CD4-positive, alpha-beta T cell (primary cell): ENCODE measurements at places on chromosomes 4 and X.

DNA sequence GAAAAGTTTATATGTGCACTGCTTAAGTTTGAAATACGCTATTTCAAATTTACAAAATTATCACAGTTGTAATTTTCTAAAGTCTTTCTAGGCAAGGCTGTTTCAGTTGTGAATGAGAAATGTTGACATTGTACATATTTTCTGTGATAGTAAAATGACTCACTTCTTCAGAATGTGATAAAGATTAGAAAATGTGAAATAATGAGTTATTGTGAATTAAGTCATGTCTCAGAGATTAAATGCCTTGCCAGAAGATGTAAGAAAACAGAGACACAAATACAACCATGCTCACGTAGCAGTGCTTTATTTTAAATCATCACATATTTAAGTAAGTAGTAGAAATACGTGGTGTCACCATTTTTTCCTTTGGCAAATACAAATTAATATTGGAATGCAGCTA, 768 bp downstream of the CLCN4 start:
- DNase-seq, result no peak

DNA sequence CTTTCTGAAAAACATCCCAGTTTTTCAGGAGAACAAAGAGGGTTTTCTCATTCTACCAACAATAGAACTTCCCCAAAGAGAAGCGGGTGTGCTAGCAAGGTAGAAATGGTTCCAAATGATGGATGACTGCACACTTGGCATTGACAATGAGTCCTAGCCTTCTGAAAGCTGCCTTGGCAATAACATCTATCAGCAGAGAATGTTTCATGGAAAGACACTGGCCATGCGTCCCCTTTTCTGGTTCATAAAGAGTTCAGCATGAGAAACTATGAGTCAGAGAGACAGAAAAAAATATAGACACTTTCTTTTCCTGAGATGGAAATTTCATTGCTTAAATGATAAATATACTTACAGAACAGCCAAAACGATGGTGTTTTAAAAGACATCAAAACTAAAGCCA, 236.9 kb upstream of the PRKX start:
- DNase-seq, result no peak

- no peak for DNase-seq
These were observed 174.0 kb upstream of the MXRA5 start for GRCh38 chrX:3520458-3520857.

DNA sequence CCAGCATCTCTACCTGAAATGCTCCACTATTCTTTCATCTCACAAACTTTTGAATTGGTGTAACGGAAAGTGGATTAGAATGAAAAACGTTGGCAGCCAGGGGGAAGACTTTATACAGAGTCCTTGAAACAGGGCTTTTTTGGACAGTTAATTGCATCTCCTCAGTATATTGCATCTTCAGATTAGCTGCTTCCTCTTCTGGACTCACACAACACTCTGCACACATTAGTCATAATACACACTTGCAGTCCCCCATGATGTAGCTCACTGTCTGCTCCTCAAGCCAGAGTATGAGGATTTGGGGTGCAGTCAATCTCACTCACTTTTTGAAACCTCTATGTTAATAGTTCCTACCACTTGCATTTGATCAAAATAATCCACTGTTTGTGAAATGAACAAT, 101.0 kb downstream of the ADGRA3 start:
- no peak for DNase-seq

DNA sequence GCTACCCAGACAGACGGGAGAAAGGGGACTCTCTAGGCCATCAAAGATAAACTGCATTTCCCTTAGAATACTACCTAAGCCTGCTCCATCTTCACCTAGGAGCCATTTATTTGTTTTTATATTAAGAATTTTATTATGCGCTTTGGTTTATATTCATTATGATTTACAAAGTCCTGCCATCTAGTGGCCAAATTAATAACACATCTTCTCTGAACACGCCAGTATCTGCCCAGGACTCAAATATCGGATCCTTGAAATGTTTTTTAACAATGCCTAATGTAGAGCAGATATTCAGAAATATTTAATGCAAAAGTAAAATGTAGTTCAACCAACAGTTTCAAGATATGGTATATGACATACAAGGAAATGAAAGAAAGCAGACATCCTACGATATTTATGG, 20.8 kb upstream of the PRPS2 start:
- no peak for DNase-seq

DNA sequence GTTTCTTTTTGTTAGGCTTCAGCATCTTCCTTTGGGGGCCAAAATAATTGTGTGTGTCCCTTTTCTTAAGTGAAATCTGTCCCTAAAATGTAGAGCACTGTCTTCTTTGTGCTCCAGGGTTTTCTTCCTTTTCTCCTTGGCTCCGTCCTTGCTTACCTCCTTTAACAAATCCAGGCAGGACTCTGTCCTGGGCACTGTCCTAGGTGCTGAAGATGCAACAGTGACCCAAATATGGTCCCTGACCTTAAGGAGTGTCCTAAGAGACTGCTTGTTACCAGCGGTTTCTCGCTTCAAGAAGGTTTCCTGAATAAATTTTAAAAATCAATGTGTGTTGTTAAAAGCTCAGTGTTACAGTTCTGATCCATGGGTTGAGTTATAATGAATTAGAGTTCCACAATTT, 471.8 kb downstream of the KCNIP4 start:
- DNase-seq, result no peak

DNA sequence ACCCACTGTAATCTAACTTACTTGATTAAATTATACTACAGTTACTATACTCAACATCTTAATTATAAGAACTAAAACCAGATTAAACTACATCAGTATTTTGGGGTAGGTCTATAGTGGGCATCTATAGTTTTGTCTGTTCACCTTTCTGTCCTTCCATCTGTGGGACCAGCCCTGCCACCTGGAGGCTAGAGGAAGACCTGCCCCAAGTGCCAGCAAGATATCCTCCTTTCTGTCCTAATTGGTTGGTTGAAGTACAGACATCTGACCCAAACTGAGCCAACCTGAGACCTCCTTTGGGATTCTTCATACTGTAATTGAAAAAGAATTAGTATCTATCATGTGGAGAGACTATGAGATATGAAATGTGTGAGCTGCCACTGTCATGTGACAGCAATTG, 172.2 kb upstream of the TLL1 start:
- DNase-seq, result no peak

GRCh38 chr4:181541396-181541795, 701.8 kb upstream of the TENM3 start:
- no peak for DNase-seq

GRCh38 chrX:16903274-16904022, 33.3 kb upstream of the RBBP7 start:
- DNase-seq, result no peak

- DNase-seq, result no peak
These were observed 191.1 kb upstream of the NEIL3 start for GRCh38 chr4:177118596-177118995.

DNA sequence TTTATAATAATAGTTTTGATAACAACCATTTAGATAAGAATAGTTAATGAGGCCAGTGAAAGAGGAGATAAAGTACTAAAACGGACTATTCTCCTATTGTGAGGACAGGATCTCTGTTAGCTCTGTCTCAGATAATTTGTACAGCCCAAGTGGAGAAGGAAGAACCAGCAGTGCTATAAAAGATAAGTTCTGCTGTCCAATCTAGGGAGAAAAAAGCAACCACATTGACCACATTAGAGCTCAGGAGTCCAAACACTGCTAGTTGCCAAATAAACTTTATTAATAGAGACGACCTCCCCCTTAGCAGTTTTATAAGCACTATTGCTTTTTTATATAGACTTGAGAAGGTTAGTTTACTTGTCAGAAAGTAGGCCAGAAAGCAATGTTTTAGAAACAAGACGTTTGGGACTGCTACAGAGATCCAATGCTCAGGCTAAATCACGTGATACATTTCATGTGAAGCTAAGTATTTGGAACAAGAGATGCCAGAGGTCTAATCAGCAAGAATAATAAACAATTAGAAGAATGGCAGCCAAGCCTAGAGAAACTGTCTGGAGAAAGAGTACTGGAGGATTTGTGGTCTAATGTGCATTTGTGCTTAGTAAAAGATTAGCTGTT, 15.9 kb downstream of the IL15 start:
- no peak for DNase-seq

- DNase-seq, result no peak
These were observed 242.2 kb upstream of the GK2 start for GRCh38 chr4:79650217-79650616.

DNA sequence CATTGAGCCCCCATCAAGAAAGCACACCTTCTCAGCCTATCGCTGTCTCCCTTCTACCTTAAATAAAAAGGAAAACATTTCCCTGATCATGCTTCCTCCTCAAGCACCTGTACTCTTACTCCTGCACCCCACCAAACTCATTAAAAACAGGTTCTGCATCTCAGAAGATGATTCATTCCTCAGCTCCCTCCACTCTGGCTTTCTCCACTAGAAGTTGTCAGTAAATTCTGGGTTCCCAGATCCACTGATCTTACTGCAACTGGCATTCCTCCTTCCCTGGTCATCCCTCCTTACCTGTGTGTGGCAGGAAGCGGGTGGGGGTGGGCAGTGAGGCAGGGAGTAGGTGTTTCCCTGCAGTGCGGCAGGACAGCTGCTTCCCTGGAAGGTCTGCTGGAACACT, 108.8 kb downstream of the GPR143 start:
- DNase-seq, result no peak

DNA sequence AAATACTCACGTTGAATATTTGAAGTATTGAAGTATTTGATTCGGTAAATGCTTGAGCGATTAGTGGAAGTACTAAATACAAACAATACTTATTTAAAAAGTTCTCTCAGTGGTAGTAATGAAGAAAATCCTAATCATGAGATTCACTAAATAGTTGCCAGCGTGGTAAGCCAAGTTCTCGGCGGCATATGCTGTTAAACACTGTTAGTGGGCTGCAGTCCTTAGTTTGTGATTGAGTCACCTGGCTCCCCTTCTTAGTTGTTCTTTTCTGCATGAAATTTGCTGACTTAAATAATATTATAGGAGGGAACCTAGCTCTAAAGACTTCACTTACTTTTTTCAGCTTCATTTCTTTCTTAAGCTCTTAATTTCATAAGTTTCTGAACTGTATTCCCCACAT, 51.4 kb downstream of the STIM2 start:
- no peak for DNase-seq

DNA sequence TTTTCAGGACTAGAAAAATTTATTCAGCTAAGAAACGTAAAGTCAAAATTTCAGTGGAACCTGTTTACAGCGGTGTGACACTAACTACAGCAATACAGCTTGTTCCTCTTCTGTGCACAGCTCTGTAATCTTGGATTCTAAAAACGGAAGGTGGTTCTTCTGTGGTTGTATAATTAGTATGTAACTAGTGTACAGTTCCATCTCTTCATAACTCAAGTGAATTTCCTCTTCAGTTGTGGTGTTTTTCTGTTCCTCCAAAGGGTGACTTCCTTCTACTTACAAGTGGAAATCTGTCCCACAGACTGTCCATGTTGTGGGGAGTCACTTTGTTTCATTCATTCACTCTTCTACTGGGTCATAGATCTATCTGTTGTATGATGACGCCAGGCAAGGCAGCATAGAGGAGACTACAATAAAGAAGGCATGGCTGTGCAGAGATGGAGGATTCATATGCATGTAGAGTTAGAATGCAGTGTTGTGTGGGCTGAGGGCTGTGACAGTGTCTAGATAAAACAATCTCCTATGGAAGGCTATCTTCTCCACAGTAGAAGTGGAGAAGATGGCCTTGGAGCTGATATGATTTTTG, 5.4 kb downstream of the DAPP1 start:
- DNase-seq, result no peak

DNA sequence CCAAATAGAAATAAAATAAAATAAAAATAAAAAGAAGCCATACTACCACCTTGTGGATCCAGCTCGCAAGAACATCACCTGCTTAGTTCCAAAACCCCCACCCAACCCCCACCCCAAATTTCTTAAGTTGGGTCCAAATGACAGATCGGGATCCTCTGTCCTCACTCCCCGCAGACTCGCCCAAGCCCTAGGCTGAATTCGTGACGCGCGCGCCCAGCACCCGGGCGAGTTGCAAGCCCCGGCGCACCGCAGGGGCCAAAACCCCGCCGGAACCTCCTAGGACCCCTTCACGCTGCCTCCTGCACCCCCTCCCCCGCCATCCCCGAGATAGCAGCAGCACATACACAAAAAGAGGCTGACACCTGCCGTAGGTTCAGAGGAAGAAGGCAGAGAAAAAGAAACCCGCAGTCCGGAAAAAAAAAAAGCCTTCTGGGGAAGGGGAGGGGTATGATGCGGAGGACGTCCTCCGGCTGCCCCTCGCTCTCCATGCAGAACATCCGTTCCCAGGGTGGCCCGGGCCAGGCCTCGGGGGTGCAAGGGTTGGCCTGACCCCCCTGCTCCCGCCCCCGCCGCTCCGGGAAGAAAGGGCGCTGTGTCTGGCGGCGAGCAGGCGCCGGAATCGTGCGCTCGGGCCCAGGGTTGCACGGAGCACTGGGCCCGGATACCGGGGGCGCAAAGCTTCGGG, 2.6 kb downstream of the NLGN4X start:
- no peak for DNase-seq

DNA sequence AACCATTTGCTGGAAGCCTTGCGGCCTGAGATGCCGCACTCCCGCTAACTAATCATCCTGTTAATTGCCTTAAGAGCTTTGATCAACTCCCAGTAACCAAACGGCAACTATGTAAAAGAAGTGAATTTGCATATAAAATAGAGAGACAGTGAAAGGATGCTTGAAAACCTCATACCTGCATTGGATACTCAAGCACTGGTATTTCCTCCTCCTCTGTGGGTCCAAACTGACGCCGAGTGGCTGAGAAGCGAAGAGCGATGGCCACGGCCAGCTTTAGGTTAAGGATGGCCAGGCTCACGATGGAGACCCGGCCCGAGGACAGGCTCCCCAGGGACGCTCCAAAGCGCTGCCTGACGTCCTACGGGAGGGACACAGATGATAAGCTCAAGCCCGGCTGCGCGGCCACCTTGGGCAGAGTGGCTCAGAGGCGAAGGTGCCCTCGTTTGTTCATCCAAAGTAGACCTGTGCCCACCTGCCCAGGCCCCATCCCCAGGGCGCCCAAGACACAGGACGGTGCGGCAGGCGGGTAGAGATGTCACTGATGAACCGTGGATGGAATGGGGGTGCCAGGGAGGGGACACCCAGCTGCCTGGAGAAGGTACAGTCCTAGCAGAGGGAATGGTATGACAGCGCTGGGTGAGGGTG, 43.6 kb downstream of the ACOX3 start:
- DNase-seq, result no peak
